ENCODE measurements at places on chromosomes 7 and 10.

DNA sequence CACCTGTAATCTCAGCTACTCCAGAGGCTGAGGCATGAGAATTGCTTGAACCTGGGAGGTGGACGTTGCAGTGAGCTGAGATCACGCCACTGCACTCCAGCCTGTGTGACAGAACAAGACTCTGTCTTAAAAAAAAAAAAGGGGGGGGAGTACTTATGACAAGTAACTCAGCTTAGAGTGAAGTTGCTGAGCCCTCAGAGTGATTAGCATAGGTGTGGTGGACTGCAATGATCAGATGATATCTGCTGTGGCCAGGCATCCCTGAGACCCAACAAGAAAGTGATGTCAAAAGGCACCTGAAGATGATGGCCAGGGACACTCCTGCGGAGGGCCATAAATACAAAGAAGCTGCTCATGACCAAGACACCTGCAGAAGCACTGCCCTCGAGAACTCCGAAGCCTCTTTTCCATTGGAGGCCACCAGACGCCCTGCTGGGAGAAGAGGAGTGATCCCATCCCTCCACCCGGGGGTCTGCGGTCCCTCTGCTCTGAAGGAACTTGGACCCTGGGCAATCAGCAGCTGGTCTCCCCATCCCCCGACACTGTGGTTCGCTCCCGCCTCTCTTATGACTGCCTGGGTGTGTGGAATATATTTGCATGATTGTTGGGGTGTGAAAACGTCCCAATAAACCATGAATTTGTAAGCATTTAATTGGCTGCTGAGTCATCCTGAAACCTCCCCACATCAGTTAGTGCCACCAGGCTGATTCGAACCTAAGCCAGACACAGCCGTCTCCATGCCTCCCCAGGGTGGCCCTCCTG is 46.0 kb downstream of the RASGEF1A start:
- no peak for DNase-seq

GRCh38 chr7:98788966-98789365 is 80.8 kb downstream of the TMEM130 start:
- DNase-seq, result no peak

DNA sequence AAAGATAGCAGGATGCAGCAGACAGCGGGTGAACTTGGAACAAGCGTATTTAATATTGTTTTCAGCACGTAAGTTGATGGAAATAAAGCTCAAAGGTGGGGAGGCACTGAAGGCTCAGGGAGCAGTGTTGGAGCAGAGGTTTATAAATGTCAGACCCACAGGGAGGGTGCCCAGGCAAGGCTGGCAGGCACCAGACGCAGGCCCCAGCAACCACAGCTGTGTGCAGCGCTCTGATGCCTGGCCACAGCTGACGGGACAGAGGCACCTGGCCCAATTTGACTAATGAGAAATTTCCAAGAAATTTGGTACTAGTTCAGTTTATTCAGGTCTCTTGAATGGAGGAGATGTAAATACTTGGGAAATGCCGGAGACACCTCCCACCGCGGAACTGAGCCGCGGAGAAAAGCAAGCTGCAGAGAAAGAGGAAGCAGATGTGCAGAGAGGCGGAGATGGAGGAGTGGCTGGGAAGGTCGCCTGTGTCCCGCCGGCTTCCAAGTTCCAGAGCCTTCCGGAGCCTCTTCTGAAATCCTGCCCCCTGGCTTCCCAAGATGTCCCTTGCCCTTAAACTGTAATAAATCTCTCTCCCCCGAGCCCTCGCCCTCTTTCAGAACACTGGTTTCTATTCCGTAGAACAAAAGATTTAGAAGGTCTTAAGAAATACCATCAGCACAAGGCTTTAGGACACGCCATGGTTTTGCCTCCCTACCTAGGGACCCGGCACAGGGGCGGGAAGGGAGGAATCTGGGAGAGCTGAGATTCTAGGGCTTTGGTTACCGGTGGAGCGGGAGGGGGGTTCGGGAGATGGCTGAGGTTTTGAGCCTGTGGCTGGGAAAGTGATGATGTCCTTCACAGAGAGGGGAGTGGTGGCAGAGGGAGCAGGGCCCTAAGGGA is 38.4 kb upstream of the PLXNA4 start:
- DNase-seq, result no peak

- DNase-seq, result no peak
Measured at GRCh38 chr10:80132299-80133139, at the start of gene PLAC9. Gene PLAC9, plus strand, starts transcription at chr10:80132730. Its CDS starts 33 bp downstream, at chr10:80132763.

GRCh38 chr7:142420554-142421362 is 162.9 kb upstream of the PRSS58 start:
- no peak for DNase-seq

GRCh38 chr7:44280993-44281721 is 44.2 kb downstream of the CAMK2B start:
- no peak for DNase-seq

GRCh38 chr7:157241631-157242030 is 95.2 kb upstream of the DNAJB6 start:
- no peak for DNase-seq

DNA sequence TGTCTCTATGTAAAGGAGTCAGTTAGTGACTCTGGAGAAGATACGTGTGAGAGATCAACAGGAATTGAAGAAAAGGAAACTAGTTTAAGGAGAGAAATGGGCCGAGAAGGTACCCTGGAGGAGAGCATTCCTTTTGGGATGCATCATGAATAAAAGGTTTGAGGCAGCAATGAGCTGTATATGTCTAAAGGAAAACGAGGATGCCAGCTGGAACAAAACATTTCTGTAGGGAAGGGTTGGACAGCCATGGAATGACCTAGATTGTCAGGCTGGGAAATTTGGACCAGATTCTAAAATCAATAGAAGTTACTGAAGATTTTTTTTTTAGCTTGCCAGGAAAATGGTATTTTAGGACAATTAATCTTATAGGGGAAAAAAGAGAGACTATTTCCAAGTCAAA is 17.2 kb upstream of the MPP7 start:
- no peak for DNase-seq

- DNase-seq, result no peak
Measured at GRCh38 chr10:98957801-98958200, 277.9 kb downstream of the HPSE2 start.

GRCh38 chr7:46679671-46680070 is 758.6 kb upstream of the IGFBP3 start:
- no peak for DNase-seq

DNA sequence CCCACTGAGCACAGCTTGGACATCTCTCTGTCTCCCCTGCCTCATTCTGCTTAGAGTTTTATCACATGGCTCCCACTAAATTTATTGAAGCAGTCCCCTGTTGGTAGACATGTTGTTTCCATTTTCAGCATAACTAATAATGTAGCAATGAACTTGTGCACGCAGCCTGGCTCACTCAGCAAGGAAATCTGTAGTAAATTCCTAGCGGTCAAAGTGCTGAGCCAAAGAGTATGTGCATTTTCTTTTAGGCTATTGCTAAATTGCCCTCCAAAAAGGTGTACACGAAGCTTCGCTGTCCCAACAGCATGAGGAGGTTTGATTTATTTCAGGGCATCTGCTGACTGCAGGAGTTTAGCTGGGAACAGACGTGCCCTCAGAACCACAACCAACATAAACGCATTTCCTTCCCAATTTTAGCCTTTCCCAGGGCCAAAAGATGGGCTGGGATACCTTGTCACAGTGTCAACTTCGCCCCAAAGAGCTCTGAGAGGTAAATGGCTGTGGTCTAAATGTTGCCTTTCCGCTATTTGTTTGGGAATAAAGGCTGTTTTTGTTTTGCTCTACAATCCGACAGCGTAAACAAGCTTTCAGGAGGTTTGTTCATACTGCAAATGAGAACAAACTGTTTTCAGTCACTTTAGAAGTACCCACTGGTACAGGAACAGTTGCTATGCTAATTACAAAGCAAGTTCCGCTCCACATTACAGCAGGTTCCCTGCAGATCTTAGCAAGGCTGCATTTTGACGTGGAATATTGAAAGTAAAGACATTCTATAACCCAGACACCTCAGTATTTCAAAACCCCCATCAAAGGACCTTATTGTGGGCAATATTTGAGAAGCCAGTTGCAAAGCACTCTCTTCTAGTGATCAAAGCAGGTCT is 16.8 kb downstream of the VSIR start:
- peak; percentile 53 for DNase-seq

DNA sequence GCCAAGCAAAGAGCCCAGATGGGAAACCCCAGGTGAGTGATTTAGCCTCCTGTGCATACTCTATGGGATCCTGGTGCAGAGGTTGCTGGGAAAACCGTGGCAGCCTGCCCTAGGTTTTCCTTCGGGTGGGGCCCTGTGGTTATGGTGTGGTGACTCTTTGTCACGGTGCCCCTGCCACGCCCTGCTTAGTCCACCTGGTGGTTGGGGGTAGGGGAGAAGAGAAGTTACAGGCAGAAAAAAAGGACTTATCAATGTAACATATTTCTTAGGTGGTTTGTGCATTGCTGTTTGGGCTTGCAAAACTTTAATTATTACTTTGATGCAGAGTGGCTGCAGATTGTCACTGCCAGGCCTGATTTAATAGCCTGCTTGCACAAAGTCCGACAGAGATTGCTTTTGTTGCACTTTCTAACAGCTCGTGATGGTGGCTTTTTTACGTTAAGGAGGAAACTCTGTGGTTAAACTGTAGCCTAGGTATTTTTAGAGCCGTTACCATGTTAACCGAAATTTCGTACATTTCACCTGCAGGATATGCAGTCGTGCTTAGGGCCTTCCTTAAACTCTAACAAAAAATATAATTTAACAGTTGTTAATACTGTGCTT is 197.4 kb downstream of the RNLS start:
- peak; percentile 81 for DNase-seq

GRCh38 chr7:50502947-50503346 is 52.8 kb upstream of the FIGNL1 start:
- no peak for DNase-seq

DNA sequence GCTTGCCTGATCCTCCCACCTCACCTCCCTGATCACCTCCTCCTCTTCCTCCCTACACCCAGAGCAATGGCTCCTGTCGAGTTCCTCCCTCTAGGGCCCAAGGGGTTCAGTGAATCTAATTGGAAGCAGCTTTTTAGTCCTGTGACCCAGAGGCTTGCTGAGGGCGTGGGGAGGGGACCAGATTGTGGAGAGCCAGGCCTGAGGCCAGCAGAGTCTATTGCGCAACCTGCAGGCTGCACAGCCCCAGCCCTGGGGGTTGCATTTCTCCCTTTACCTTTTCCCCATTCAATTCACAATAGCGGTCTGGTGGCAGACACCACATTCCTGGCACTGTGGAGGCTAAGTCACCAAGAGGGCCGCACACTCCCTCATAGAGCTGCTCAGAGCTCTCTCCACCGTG is 32.5 kb downstream of the GHRHR start:
- no peak for DNase-seq

- DNase-seq, result no peak
Measured at GRCh38 chr7:135208102-135208793, 3.1 kb downstream of the WDR91 start.

- DNase-seq, result no peak
Measured at GRCh38 chr10:58064714-58065528, 202.8 kb downstream of the IPMK start.

DNA sequence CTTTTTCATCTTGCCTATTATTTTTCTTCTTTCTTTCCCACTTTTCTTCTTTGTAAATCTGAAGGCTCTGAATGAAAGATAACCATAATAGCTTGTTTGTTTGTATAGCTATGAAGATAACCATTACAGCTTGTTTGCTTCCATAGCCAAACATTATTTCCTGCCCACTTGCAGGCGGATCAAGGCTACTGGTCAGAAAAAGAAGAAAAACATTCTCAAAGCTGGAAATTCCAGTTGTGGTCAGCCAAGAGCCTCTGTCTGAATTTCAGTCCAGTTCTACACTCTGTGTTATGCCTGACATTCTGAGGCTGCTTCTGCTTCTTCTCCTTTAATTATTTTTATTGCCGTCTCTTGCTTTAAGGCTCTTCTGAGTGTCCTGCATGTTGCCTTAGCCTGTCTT is 48.9 kb downstream of the TMEM178B start:
- no peak for DNase-seq

- DNase-seq, result no peak
Measured at GRCh38 chr10:3119796-3120459, 52.6 kb downstream of the PFKP start.

DNA sequence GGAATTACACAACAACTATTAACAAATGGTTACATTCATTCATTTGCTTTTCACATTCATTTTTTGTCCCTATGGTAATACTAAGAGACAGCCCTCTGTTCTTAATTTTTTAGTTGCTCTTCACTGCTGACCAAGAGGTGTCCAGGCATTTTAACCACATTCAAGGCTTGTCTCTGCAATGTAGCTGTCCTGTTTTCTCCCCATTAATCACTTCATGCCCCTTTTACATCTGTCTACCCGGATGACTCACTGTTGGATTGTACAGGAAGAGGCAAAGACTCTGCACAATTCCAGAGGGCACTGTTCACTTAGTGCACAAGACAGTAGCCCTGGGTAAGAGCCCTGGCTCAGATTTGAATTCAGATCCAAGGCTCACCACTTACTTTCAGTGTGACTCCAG is 168.5 kb downstream of the NOC3L start:
- no peak for DNase-seq

DNA sequence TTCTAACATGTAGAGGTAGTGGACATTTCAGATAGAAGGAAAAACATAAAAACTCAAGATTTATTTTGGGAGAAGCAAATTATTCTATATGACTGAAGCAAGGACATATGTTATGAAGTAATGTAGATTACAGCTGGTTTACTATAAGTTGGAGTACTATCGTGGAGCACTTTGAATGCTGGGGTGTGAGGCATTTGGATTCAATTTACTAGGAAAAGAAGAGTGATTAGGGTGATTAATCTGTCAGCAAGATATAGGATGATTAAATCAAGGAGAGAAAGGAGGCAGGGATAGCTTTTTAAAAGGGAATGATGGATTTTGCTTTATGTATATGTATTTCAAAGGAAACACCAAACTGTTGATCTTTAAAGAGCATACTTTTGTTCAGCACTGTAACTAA is 318.4 kb upstream of the KAT6B start:
- no peak for DNase-seq

GRCh38 chr7:148800677-148801076 is 83.4 kb downstream of the EZH2 start:
- DNase-seq, result no peak

- DNase-seq, result peak; percentile 69
Measured at GRCh38 chr7:6516387-6516983, 34.8 kb downstream of the GRID2IP start.

DNA sequence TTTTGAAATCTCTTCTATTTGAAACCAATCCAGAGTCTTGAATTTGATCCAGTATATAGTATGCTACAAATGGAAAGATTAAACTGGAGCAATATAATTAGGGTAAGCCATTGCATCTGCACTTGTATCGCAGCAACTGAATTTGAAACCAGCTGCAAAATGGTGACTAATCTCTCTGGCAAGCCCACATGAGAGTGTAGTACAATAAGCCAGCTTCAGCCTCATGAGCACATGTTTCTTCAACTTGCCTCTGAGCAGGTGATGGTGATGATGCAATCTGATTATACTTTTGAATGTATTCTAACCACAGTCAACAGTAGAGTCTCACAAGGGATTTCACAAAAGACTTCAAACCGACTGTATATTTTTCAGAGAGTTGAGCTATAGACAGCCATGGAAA is 829 bp upstream of the RPA3 start:
- peak; percentile 54 for DNase-seq

GRCh38 chr10:122115874-122116273 is 126.9 kb downstream of the TACC2 start:
- no peak for DNase-seq

GRCh38 chr10:31081937-31082840 is 50.5 kb upstream of the ZNF438 start:
- DNase-seq, result no peak
